ENCODE measurements at places on chromosomes 12 and 14. TPM values are rescaled to one million over a fixed set of nuclear protein-coding genes. Genes with fewer than 3 reads are reported as not detected.

Gene FLVCR2
- total RNA-seq, result 11.8 TPM

Gene ENDOU
- total RNA-seq, result 30.5 TPM

Gene SERPINA12
- total RNA-seq, result 477 TPM

Gene VWF
- 107 TPM for total RNA-seq
